MCF 10A (cell line): ENCODE measurements at places on chromosomes 5 and 9. TPM values are rescaled to one million over a fixed set of nuclear protein-coding genes. Genes with fewer than 3 reads are reported as not detected.

DNA sequence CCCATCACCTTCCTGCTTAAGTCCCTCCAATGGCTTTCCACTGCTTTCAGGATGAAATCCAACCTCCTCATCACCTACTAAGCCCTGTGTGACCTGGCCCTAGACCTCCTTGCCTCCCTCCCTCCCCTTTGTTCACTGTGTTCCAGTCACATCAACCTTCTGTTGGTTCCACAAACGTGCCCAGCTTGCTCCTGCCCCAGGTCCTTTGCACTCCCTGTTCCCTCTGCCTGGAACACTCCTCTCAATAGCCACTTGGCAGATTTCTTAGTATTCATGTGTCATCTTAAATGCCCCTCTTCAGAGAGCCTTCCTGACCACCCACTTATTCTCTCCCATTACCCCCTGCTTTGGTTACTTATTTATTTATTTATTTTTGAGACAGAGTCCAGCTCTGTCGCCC, 24.1 kb upstream of the STXBP1 start:
- DNase-seq: no peak
- H3K36me3 ChIP-seq: peaks cover 19% of the 10 kb centered on the region
- no peak overlapping the region for H3K27ac ChIP-seq
- H3K4me1 ChIP-seq: peaks cover 21% of the 10 kb centered on the region
- no peaks in the 10 kb centered on the region for H3K27me3 ChIP-seq

The S100Z gene
- total RNA-seq: not detected in 2 replicates

The SLC6A19 gene
- not detected in 2 replicates for total RNA-seq

DNA sequence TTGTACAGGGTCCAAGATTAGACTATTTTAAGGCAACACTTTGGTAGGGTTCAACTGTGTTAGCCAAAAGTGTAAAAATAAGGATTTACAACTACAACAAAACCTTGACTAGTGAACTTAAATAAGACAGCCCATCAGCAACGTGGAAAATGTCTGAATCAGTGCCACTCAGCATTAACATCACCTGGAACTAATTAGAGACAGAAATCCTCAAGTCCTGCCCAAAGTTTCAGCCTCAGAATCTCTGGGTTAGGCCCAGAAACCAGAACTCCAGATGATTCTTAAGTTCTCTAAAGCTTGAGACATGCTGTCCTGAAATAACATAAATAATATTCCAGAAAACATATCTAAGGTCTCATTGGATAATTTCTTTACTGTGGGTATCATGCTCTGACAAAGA, 118.6 kb downstream of the SEMA6A start:
- no peak overlapping the region for H3K4me3 ChIP-seq
- no peaks in the 10 kb centered on the region for H3K36me3 ChIP-seq
- H3K4me1 ChIP-seq: no peaks in the 10 kb centered on the region
- H3K27me3 ChIP-seq: no peaks in the 10 kb centered on the region
- no peak overlapping the region for H3K27ac ChIP-seq
